GM23338 (cell line): ENCODE measurements at places on chromosomes 6 and 20. TPM values are rescaled to one million over a fixed set of nuclear protein-coding genes. Genes with fewer than 3 reads are reported as not detected.

GRCh38 chr6:109695468-109695867 is 4.4 kb downstream of the FIG4 start:
- DNase-seq = peak; percentile 62
- H3K27ac ChIP-seq = no peak overlapping the region
- H3K27me3 ChIP-seq = no peaks in the 10 kb centered on the region
- no peaks in the 10 kb centered on the region; the same call in 1 of the 2 replicates for H3K36me3 ChIP-seq
- no peak overlapping the region for H3K4me3 ChIP-seq
- peaks cover 3% of the 10 kb centered on the region; the same call in 1 of the 2 replicates for H3K4me1 ChIP-seq

GRCh38 chr6:53899512-53899911 is 104.7 kb downstream of the LRRC1 start:
- peaks cover 4% of the 10 kb centered on the region; the same call in 1 of the 2 replicates for H3K36me3 ChIP-seq
- H3K4me1 ChIP-seq = peaks cover 13% of the 10 kb centered on the region; the same call in 1 of the 2 replicates
- H3K4me3 ChIP-seq = no peak overlapping the region
- DNase-seq = no peak
- no peak overlapping the region for H3K27ac ChIP-seq
- H3K27me3 ChIP-seq = no peaks in the 10 kb centered on the region

GRCh38 chr6:157539900-157540752 is 159.1 kb downstream of the ZDHHC14 start:
- no peaks in the 10 kb centered on the region for H3K27me3 ChIP-seq
- no peak overlapping the region for H3K27ac ChIP-seq
- DNase-seq = no peak
- H3K36me3 ChIP-seq = no peaks in the 10 kb centered on the region
- H3K4me1 ChIP-seq = peaks cover 11% of the 10 kb centered on the region

DNA sequence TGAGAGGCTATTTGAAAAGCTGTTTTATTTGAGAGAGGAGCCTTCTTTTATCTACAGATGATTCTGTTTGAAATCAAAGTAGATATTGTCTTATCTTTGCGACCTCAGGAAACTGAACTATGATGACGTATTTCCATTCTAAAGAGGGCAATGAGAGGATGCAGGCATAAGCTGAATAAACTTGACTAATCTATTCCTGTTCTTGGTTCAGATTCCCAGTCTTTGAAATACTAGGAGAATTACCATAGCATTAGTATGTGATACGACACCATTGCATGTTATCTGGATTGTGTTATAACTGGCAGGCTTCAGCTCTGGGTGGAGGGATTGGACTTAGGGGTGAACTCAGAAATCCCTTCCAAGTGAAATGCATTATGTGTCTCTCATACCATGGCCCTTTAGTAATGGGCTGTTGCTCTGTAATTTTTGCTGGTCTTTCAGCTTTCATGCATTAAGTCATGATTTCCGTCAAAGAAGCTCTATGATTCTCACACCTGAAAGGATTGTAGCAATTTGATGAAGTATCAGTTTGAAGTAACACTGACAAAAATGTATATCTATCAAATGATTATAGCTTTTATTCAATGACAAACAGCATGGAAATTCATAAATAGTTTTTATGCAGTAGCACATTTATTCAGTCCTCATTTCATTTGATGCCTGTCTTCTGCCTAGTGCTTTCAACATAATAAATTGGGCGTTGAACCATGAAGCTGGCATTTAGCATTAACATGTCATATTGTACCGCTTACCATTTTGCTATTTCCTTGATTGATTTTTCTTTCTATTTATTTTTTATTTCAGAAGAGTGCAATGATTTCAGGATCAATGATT is 138.4 kb upstream of the SPACA1 start:
- no peak overlapping the region for H3K4me3 ChIP-seq
- no peaks in the 10 kb centered on the region for H3K36me3 ChIP-seq

- no peak for DNase-seq
- H3K27me3 ChIP-seq = no peaks in the 10 kb centered on the region
- no peaks in the 10 kb centered on the region for H3K36me3 ChIP-seq
- no peak overlapping the region for H3K4me3 ChIP-seq
- H3K27ac ChIP-seq = no peak overlapping the region
Observed at GRCh38 chr6:35388030-35388429, 45.7 kb downstream of the PPARD start.

GRCh38 chr20:35837577-35838195 is 65.9 kb downstream of the PHF20 start:
- H3K27ac ChIP-seq = peak overlapping the region; percentile 72; the same call in 1 of the 2 replicates
- peaks cover 10% of the 10 kb centered on the region; the same call in 1 of the 2 replicates for H3K4me1 ChIP-seq
- no peak overlapping the region for H3K4me3 ChIP-seq
- H3K36me3 ChIP-seq = peaks cover 5% of the 10 kb centered on the region; the same call in 1 of the 2 replicates
- DNase-seq = no peak

DNA sequence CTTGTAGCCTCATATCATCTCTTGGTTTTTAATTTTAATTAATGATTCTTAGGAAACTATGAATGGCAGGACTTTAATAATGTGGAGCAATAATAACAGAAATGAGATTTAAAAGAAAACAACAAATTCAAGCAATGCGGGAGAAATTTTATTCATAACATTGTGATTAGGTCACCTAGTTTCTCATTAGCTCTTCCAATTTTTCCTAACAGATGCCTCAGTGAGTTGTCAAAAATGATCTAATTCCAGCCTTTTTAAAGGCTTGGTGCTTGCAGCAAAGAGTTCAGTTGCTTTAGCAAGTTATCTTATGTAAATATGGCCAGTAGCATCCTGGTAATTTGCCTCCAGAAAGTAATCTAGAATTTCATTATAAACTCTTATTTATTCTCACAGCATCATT is 20.4 kb downstream of the PDE7B start:
- H3K4me3 ChIP-seq = no peak overlapping the region
- H3K27ac ChIP-seq = no peak overlapping the region
- no peaks in the 10 kb centered on the region for H3K27me3 ChIP-seq
- DNase-seq = no peak
- no peaks in the 10 kb centered on the region for H3K36me3 ChIP-seq

GRCh38 chr6:130655586-130655985 is 171.6 kb upstream of the SMLR1 start:
- DNase-seq = no peak
- H3K27ac ChIP-seq = no peak overlapping the region
- no peak overlapping the region for H3K4me3 ChIP-seq

DNA sequence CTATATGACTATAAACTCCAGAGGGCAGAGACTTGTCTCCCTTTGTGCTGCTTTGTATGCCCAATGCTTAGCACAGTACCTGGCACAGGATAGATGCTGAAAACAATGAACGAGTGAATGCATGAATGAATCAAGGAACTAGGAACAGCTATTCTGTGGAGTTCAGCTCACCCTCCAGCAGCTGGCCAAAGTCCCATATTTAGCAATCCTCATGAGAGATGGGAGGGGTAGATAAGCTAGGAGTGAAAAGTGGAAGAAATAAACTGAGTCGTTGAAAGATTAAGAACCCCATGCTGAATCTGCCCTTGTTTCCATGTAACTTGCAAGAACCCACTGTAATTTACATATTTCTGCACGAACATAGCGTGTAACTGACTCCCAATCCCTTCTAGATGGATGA is 106.5 kb downstream of the MAFB start:
- no peaks in the 10 kb centered on the region for H3K36me3 ChIP-seq
- DNase-seq = no peak
- no peaks in the 10 kb centered on the region for H3K4me1 ChIP-seq
- no peaks in the 10 kb centered on the region for H3K27me3 ChIP-seq
- H3K27ac ChIP-seq = no peak overlapping the region

DNA sequence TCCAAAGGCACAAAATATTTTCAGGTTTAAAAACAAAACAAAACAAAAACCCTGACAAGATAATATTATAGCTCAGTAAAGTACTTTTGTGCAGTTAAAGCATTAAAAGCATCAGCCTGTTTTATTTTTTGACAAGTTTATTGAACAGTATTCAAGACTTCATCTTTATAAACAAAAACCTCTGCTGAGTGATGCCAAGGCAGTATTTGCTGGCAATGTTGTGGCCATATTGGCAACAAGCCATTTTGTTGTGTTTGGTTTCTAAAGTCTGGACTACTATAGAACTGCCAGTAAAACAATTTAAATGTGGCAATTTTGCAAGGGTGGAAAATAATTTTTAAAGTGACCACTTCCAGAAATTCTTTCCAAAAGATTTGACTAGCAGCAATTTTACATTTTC is 15.9 kb downstream of the CPNE1 start:
- no peak overlapping the region for H3K4me3 ChIP-seq
- no peak for DNase-seq
- peaks cover 4% of the 10 kb centered on the region for H3K36me3 ChIP-seq
- H3K27me3 ChIP-seq = no peaks in the 10 kb centered on the region
- no peak overlapping the region for H3K27ac ChIP-seq
- H3K4me1 ChIP-seq = peaks cover 5% of the 10 kb centered on the region; the same call in 1 of the 2 replicates

DNA sequence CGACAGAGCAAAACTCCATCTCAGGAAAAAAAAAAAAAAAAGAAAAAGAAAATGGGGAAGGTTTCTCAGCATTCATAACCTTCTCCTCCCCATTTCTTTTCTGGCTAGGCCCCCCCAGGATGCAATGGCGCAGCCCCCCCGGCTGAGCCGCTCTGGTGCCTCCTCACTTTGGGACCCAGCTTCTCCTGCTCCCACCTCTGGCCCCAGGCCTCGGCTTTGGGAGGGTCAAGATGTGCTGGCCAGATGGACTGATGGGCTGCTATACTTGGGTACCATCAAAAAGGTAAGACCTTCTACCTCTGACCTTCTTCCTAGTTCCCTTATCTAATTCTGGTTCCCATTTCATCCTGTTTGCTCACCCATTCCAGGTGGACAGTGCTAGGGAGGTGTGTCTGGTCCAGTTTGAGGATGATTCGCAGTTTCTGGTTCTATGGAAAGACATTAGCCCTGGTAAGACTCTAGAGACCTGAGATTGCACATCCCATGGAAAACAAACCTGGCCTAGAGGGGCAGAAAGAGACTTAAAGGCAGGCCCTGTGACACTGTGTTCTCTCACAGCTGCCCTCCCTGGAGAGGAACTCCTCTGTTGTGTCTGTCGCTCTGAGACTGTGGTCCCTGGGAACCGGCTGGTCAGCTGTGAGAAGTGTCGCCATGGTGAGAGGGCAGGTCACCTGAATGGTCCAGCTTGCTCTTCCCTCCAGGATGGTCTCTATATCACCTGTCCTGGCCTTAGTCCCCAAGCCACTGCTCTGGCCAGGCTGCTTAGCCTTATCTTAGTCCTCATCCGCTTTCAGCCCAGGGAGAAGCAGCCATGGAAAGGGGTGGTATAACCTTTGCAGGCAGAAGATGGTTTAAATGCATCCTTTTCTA is 1.6 kb downstream of the PHF1 start:
- 0 out of 2 replicates have a peak overlapping the region, but pooled peaks have one; percentile 81 for H3K4me3 ChIP-seq
- no peak overlapping the region for H3K27ac ChIP-seq
- no peak for DNase-seq
- no peaks in the 10 kb centered on the region for H3K27me3 ChIP-seq
- H3K36me3 ChIP-seq = peaks cover 20% of the 10 kb centered on the region; the same call in 1 of the 2 replicates

DNA sequence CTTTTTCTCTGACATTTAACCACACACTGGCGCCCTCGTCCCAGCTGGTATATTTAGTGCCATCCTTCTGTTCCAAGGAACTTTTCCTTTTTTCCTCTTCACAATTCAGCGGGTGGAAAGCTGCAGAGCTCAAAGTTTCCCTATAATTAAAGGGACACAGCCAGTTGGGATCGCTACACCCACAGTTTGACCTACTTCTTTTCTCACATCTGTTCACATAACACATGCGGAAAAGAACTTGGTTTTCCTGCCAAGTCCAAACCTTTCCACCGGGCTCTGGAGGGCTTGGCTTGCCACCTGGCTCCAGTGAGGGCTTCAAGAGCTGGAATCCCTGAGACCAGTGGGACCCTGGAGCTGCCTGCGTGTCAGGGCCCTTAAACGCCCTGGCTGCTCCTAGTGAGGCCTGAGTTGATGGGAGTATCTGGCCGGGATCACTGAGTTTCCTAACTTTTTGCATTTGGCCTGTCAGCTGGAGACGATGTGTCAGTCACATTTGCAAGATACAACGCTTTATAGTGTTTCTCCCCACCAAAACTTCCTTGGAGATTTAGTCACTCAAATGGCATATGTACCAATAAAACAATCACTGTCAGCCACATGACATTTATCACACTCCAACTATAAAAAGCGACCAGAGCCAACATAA is 176.0 kb downstream of the SASH1 start:
- H3K27me3 ChIP-seq = no peaks in the 10 kb centered on the region
- peaks cover 58% of the 10 kb centered on the region for H3K4me1 ChIP-seq
- DNase-seq = no peak
- H3K36me3 ChIP-seq = no peaks in the 10 kb centered on the region
- no peak overlapping the region for H3K27ac ChIP-seq
- no peak overlapping the region for H3K4me3 ChIP-seq

DNA sequence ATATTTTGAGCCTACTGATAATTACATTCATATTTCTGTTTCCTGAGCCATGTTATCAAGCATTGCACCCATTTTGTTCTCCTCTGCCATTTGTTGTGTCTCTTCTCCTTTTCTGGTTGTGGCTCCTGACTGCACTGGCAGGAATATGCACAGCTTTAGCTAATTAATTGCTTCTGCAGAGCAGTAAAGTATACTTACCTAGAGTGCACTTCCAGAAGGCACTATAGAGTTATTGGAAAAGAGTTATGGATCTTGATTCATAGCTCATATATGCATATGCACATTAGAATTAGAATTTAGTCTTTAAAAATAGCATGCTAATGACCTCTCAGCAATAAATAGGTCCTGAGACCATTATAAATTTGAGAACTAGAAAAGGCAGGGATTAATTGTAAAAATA is 262.6 kb downstream of the NKAIN2 start:
- no peaks in the 10 kb centered on the region for H3K27me3 ChIP-seq
- H3K36me3 ChIP-seq = no peaks in the 10 kb centered on the region
- H3K4me1 ChIP-seq = no peaks in the 10 kb centered on the region
- H3K27ac ChIP-seq = no peak overlapping the region
- H3K4me3 ChIP-seq = no peak overlapping the region

DNA sequence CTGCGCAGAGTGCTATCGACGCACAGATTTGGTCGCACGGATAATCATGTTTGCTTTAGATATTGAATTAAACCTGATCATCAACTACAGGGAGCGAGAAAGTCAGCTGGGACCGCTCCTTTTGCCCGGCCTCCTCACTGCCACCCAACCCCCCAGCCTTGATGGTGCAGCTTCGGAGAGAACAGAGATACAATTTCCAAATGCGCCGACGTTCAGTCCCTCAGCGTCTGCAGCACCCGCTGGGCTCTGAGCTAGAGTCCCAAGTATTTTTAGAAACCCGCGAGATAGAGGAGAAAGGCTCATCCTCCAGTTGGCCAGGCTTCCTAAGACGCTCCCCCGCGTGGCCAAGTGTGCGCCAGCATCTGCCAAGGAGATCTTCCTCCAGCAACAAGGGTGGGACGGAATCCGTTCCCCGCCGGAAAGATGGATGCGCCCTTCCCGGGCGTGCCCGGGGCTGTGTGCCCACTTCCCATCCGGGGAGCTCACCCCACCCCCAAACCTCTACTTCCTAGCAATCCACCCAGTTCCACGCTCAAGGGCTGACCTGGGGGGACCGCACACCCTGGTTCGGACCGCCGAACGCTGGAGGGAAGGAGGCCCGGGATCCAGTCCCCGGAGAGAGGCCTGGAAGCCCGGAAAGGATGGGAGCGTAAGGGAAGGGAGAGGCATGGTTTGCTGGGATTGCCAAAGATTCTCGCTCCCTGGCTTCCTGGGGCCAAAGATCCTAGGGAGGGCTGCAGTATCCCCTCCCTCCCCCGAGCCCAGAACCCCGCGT is 4.1 kb downstream of the NKX2-2 start:
- peak; percentile 75 for DNase-seq
- H3K4me3 ChIP-seq = peak overlapping the region; percentile 56
- no peaks in the 10 kb centered on the region for H3K36me3 ChIP-seq
- H3K27me3 ChIP-seq = peaks cover 95% of the 10 kb centered on the region

- DNase-seq = no peak
- no peaks in the 10 kb centered on the region for H3K27me3 ChIP-seq
- H3K36me3 ChIP-seq = no peaks in the 10 kb centered on the region
Observed at GRCh38 chr6:119539066-119539746, 189.6 kb upstream of the MAN1A1 start.

Gene SYNDIG1
- 4.8 and 7.4 TPM in 2 replicates for total RNA-seq

Gene RIMS1
- 3.9 and 4.0 TPM in 2 replicates for total RNA-seq

Gene ATAT1
- 8.9 and 12.8 TPM in 2 replicates for total RNA-seq

Gene BMP2
- 1.0 and 1.5 TPM in 2 replicates for total RNA-seq
